AG04449 (cell line): ENCODE measurements at places on chromosomes 1 and 21.

DNA sequence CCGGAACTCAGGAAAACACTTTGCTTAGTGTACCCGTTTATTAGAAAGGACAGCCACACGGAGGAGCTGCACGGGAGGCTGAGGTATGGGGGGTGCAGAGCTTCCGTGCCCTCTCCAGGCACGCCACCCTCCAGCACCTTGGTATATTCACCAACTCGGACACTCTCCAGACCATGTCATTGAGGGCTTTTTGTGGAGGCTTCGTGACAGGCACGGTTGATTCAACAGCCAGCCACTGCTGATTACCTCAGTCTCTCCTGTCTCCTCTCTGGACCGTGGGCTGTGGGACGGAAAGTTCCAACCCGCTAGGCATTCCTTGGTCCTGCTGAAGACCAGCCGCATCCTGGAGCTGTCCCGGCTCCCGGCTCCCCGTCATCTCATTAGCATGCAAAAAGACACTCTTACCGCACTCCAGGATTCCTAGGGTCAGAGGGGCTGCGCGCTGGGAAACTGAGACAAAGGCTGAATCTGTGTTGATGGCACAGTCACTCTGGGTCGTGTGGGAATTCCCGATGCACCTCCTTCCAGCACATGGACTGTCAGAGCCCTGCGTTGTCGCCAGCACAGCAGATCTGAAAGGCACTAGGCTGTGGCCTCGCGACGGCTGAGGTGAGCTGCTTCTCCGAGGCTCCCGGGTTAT, 65.6 kb downstream of the PRKCZ start:
- no peak for DNase-seq

DNA sequence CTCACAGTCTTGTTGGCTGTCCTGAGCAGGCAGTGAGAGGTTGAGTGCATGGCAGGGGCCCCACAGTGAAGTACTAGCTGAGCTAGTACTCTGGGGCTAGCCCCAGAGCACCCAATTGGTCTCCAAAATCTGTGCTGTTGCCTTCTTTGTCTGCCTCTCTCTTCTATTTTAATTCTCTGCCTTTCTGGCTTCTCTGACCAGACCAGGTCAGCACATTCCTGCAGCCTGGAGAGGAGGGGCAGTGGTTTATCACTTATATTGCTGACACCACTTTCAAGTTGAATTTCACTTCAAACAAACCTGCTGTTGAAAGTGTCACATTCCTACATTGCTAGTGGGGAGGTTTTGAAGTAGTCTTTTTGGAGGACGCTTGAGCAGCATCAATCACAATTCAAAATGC, 628.7 kb downstream of the PTPRU start:
- no peak for DNase-seq

DNA sequence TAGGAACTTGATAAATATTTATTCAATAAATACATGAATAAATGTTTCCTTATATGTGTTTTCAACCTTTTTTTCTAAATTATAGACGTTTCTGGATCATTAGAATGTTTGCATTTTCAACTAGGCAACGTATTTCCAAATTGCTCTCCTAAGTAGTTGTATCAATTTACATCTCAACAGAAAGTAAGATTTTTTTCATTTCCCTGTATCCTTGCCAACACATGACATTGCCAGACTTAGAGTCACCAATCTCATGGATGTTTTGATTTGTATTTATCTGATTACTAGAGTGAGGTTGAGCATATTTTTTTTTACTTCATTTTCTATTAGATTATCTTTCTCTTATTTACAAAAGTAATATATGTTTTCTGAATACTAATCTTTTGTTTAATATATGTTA, 22.2 kb upstream of the SMG7 start:
- no peak for DNase-seq

GRCh38 chr1:33277488-33278084, 21.3 kb downstream of the ZNF362 start:
- no peak for DNase-seq

GRCh38 chr1:101124405-101124804, 98.8 kb upstream of the DPH5 start:
- DNase-seq, result no peak

GRCh38 chr1:118339400-118340124, 154.5 kb upstream of the SPAG17 start:
- DNase-seq, result no peak

- DNase-seq, result peak; percentile 33
Observed at GRCh38 chr1:240831191-240831631, 219.3 kb upstream of the GREM2 start.

DNA sequence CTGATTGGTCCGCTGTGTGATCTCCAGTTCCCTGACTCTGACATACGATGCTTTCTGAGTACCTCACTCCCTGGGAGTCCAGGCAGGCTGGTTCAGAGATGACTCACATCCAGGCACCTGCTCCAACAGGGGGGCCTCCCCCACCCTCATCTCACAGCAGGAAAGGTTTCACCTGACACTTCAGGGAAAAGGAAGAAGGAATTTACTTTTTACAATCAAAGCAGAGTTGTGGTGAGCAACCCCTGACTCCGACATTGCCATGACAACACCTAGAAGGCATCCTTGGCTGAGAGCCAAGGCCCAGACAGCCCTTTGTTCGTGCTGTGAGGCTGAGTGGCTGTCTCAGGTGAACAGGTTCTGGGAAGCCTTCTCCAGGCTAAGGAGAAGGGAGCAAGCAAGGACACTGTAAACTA, 164.6 kb upstream of the GJB5 start:
- DNase-seq, result no peak

DNA sequence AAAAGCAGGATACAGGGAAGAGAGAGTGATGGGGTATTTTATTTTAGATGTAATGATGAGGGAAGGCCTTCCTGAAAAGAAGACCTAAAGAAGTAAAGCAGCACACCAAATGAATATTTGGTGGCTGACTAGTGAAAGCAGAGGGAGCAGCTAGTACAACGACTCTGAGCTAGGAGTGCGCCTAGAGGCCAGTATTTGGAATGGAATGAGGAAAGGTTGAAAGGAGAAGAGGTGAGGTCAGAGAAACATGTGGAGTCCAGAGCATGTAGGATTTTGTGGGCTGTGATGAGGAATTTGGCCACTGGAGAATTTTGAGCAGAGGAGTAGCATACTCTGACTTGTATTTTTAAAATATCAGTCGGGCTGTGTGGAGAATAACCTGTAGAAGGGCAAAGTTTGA, 11.8 kb upstream of the RPL5 start:
- DNase-seq, result no peak

GRCh38 chr1:25054526-25055323, 124.6 kb upstream of the RUNX3 start:
- no peak for DNase-seq

- DNase-seq, result no peak
Observed at GRCh38 chr1:226586650-226587422, 38.3 kb downstream of the STUM start.
